H9 (cell line): ENCODE measurements at places on chromosomes 12 and 14. TPM values are rescaled to one million over a fixed set of nuclear protein-coding genes. Genes with fewer than 3 reads are reported as not detected.

DNA sequence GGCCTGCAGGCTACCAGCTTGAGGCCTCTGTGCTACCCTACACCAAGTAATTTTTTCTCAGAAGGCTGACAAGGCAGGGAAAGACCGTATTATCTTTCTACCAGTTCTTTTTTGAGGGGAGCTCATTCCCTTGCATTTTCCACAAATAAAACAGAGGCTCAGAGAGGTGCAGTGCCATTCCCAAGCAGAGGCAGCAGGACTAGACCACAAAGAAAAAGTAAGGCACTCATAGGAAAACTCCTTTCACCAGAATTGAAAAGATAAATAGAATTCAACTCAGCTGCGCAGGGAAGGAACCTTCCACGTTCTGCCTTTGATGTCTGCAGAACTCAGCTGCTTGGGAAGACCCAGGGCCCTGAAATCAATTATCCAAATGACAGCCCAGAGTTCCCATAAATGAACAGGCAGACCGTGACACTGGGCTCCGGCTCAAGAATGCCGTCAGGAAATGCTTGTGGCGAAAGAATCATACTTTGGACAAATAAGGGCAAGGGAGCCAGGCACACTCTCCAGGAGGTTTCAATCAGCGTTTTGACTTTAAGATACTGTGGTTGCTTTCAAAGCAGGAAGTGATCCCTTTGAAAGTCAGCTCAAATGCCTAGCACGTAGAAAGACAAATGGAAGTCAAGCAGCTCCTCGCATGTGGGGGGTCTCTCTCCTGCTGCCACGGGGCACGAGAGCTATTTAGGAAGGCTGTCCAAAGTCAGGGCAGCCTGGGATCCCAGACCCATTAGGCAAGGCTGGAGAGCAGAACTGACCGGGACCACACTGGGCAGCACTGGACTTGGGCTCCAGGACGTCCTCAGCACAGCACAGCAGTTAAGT lies 14.0 kb downstream of the KCTD10 start:
- peak; percentile 70 for DNase-seq
- H3K27ac ChIP-seq: peak overlapping the region; percentile 21

- peaks cover 40% of the 10 kb centered on the region for H3K36me3 ChIP-seq
- no peak for DNase-seq
- H3K27me3 ChIP-seq: no peaks in the 10 kb centered on the region
These were observed 7.1 kb downstream of the GMFB start for GRCh38 chr14:54481695-54482094.

DNA sequence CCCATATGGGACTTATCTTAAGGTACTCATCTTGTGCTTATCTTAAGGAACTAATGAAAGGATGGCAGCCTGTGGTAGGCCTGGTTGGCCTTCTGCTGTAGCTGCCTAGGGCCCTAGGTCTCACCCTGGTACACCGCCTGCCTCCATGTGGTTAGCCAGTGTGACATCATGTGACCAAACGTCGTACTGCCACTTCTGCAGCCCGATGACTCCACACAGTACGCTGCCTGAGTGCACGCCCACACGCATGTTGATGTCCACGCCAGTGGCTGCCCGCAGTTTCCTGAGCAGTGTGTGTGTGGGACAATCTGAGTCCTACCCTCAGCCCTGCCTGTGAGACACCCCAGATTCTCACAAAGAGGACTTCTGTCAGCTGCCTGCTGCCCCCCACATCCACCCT lies 5.1 kb downstream of the ADCY4 start:
- DNase-seq: no peak
- H3K4me1 ChIP-seq: no peaks in the 10 kb centered on the region
- peaks cover 17% of the 10 kb centered on the region for H3K27me3 ChIP-seq
- no peak overlapping the region for H3K27ac ChIP-seq
- H3K4me3 ChIP-seq: no peak overlapping the region

GRCh38 chr12:22991250-22991844 lies 366.4 kb downstream of the ETNK1 start:
- no peak overlapping the region for H3K4me3 ChIP-seq
- DNase-seq: no peak
- peaks cover 11% of the 10 kb centered on the region for H3K4me1 ChIP-seq
- H3K36me3 ChIP-seq: no peaks in the 10 kb centered on the region
- H3K27ac ChIP-seq: no peak overlapping the region
- no peaks in the 10 kb centered on the region for H3K27me3 ChIP-seq

- H3K27me3 ChIP-seq: no peaks in the 10 kb centered on the region
- no peaks in the 10 kb centered on the region; the same call in 1 of the 2 replicates for H3K4me1 ChIP-seq
- H3K27ac ChIP-seq: no peak overlapping the region
- H3K4me3 ChIP-seq: no peak overlapping the region
- H3K36me3 ChIP-seq: no peaks in the 10 kb centered on the region
These were observed 36.7 kb upstream of the IL22 start for GRCh38 chr12:68290126-68290525.

DNA sequence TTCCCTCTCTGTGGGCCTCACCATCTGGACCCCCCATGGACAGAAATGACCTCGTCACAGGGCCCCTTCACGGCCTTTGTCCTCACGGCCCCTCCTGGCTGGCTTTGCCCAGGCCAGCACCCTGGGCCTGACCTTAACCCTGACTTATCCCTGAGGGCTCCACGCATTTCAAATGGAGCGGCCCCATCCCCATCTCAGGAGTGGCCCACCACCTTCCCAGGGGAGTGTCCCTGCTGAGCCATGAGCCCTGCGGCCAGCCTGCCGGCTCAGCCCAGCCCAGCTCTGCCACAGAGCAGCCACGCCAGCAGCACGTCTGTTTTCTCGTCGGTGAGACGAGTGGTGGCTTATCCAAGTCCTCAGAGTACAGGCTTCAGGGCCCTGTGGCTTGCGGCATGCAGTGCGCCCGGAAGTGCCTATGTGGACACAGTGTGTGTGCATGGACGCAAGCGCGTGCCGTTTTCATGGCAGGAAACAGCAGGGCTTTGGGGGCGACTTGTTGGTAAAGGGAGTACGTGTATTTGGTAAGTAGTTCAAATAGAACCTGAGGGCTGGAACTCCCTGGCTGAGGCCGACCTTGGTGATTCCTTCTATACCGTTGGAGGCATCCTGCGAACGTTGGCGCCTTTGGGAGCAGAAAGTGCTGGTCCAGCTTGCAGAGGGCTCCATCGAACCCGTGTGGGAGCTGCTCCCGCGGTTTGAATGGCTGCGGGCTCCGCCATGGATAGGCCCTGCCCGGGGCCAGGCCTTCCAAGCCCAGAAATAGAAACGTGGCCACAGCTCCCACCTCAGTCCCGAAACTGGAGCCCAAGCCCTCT lies 52.1 kb downstream of the LRCOL1 start:
- no peak overlapping the region for H3K27ac ChIP-seq
- peaks cover 4% of the 10 kb centered on the region; the same call in 1 of the 2 replicates for H3K27me3 ChIP-seq
- peak overlapping the region; percentile 61; the same call in 1 of the 3 replicates for H3K4me3 ChIP-seq
- no peaks in the 10 kb centered on the region for H3K4me1 ChIP-seq
- no peak for DNase-seq

- H3K4me3 ChIP-seq: no peak overlapping the region
- no peak overlapping the region for H3K27ac ChIP-seq
- no peaks in the 10 kb centered on the region; the same call in 1 of the 2 replicates for H3K4me1 ChIP-seq
- H3K27me3 ChIP-seq: no peaks in the 10 kb centered on the region
- no peaks in the 10 kb centered on the region for H3K36me3 ChIP-seq
These were observed 8.0 kb upstream of the AQP2 start for GRCh38 chr12:49942512-49942893.

- H3K4me1 ChIP-seq: no peaks in the 10 kb centered on the region; the same call in 1 of the 2 replicates
- H3K27me3 ChIP-seq: no peaks in the 10 kb centered on the region
- no peak overlapping the region for H3K27ac ChIP-seq
- H3K4me3 ChIP-seq: no peak overlapping the region
- no peaks in the 10 kb centered on the region for H3K36me3 ChIP-seq
These were observed 383.2 kb upstream of the ATP2B1 start for GRCh38 chr12:90091809-90092208.

DNA sequence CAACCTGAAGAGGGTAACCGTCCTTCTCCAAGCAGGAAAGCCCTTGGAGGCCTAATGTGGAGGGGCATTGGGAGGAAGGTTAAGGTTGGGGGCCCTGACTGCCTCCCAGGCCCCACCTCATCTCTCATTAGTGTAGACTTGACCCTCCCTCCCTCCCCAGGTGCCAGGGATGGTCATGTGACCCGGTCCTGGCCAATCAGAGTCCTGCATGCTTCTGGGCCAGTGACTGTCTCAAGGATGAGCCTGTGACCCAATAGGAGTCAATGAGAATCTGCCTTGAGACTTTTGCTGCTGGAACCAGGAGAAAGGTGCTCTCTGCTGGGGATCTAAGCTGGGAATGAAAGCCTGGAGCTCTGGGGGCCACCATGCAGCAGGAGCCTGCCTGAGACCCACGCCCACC lies 70.8 kb downstream of the NCOR2 start:
- H3K27ac ChIP-seq: no peak overlapping the region
- DNase-seq: no peak
- peaks cover 22% of the 10 kb centered on the region for H3K36me3 ChIP-seq
- H3K4me1 ChIP-seq: no peaks in the 10 kb centered on the region; the same call in 1 of the 2 replicates

DNA sequence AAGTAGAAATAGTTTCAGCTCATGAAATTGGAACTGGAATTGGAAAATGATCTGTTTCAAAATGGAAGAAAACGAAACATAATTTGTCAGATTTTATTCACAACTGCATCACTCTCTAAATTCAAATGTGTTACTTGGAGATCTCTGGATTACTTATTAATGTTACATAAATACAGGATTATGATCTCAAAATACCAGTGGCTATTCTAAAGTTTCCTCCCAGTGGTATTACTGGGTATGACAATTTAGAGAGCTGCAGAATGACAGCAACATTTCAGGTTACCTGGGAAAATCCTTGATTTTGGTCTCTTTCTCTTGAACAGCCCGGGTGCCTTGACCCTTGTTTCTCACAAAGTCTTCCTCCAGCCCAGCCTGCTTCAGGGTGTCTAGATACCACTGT lies 14.2 kb downstream of the FAM161B start:
- H3K4me3 ChIP-seq: no peak overlapping the region
- no peak overlapping the region for H3K27ac ChIP-seq
- H3K4me1 ChIP-seq: no peaks in the 10 kb centered on the region
- DNase-seq: no peak
- H3K36me3 ChIP-seq: peaks cover 23% of the 10 kb centered on the region

DNA sequence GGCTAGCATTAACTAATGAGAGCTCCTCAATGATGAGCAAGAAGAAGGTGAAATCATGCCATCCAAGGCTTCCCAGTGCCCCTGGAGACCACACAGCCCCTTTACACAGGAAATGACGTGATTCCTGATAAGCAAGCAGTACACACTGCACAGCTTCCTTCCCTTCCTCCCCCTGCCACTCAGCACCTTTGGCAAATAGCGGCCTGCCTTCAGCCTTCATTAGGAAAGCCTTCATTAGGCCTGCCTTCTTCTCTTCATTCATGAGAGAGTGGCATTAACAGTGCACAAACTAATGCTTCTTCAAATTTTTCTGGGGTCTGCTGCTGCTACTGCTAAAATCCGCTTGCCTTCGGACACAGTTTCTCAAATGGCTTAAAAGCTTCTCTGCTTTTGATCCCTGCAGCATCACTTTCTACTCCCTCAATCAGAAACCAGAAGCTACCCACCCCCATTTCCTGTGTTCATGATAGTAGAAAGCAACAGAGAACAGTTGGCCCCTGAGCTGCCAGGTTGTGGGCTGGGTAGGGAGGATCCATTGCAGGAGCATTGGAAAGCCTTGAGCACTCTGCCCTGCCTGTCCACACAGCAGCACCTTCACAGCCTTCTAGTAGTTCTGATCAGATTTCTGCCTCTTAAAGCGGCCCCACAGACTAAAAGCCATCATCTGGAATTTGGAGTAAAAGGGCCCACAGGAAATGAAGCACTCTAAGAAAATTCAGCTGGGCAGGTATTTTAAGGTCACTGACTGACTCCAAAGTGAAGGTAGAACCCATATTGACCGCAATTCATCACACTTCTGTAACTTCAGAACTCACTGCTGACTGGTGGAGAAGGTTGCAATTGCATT lies 103.8 kb upstream of the ETV6 start:
- H3K27me3 ChIP-seq: no peaks in the 10 kb centered on the region
- H3K36me3 ChIP-seq: no peaks in the 10 kb centered on the region
- H3K4me3 ChIP-seq: no peak overlapping the region
- H3K4me1 ChIP-seq: peaks cover 11% of the 10 kb centered on the region; the same call in 1 of the 2 replicates
- no peak for DNase-seq

GRCh38 chr12:49645146-49646039 lies 22.0 kb downstream of the PRPF40B start:
- no peaks in the 10 kb centered on the region for H3K4me1 ChIP-seq
- no peak for DNase-seq
- H3K36me3 ChIP-seq: peaks cover 75% of the 10 kb centered on the region
- H3K27ac ChIP-seq: no peak overlapping the region
- H3K27me3 ChIP-seq: no peaks in the 10 kb centered on the region
- H3K4me3 ChIP-seq: no peak overlapping the region

GRCh38 chr12:93536111-93536765 lies 36.2 kb upstream of the SOCS2 start:
- no peak overlapping the region for H3K4me3 ChIP-seq
- H3K27ac ChIP-seq: no peak overlapping the region
- H3K4me1 ChIP-seq: no peaks in the 10 kb centered on the region
- DNase-seq: no peak
- H3K27me3 ChIP-seq: no peaks in the 10 kb centered on the region

- H3K27ac ChIP-seq: no peak overlapping the region
- no peak for DNase-seq
- no peak overlapping the region for H3K4me3 ChIP-seq
- no peaks in the 10 kb centered on the region for H3K4me1 ChIP-seq
- no peaks in the 10 kb centered on the region for H3K36me3 ChIP-seq
These were observed 114.5 kb upstream of the RASSF8 start for GRCh38 chr12:25843976-25844375.

GRCh38 chr12:57016348-57016747 lies at the start of gene TAC3:
Gene TAC3, minus strand, starts transcription at chr12:57016529. Its CDS starts 732 bp downstream, at chr12:57015797.
- H3K36me3 ChIP-seq: no peaks in the 10 kb centered on the region; the same call in 1 of the 2 replicates
- no peaks in the 10 kb centered on the region; the same call in 1 of the 2 replicates for H3K27me3 ChIP-seq
- H3K4me3 ChIP-seq: peak within 1 kb of the TSS; percentile 21; the same call in 1 of the 2 replicates
- peaks cover 4% of the 10 kb centered on the region; the same call in 1 of the 2 replicates for H3K4me1 ChIP-seq
- DNase-seq: peak; percentile 85

GRCh38 chr12:108722992-108723766 lies 8.1 kb downstream of the CORO1C start:
- H3K27me3 ChIP-seq: no peaks in the 10 kb centered on the region
- peaks cover 6% of the 10 kb centered on the region for H3K4me1 ChIP-seq
- no peak overlapping the region for H3K4me3 ChIP-seq
- no peak overlapping the region for H3K27ac ChIP-seq
- DNase-seq: no peak

Gene RILPL2
- 1.3 and 1.4 TPM in 2 replicates for total RNA-seq

Gene CELA1
- not detected in 2 replicates for total RNA-seq

Gene OR4K5
- total RNA-seq: not detected in 2 replicates

Gene TEX52
- total RNA-seq: 0.20 TPM in 2 replicates

Gene SYT1
- total RNA-seq: 15.8 and 16.0 TPM in 2 replicates

Gene STON2
- total RNA-seq: 56.0 and 62.9 TPM in 2 replicates

Gene SOCS4
- 37.5 and 38.5 TPM in 2 replicates for total RNA-seq

Gene INHBE
- 9.6 and 10.1 TPM in 2 replicates for total RNA-seq

Gene KRT73
- not detected in 2 replicates for total RNA-seq

Gene ANG
- 3.2 and 3.8 TPM in 2 replicates for total RNA-seq
